ENCODE measurements at places on chromosomes 16 and 17.
A peak's percentile ranks its signal among the peaks of the same experiment; 100 is the strongest.

GRCh38 chr17:43598357-43599045 is 52.4 kb upstream of the ETV4 start:
- no peak for DNase-seq

DNA sequence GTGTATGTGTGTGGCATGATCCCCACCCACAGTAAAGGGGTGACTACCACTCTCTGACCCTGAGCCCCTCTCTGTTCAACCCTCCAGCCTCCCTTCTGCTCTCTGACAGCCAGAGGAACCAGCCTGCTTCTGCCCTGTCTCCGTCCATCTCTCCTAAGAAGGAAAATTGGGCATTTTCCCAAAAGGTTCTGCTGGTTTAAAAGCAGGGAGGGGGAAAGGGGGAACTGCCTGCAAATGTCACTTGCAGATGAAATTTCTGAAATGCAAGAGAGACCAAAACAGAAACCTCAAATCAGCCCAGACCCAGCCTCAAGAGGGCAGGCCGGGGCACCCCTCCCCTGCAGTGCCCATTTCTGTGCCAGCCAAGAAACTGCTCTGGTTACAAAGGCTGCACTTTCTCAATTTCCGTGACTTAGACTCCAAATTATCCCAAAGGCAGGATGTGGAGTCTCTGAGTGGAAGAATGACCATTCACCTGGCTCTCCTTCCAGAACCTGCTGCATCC is 197.9 kb downstream of the RBFOX3 start:
- no peak for DNase-seq

DNA sequence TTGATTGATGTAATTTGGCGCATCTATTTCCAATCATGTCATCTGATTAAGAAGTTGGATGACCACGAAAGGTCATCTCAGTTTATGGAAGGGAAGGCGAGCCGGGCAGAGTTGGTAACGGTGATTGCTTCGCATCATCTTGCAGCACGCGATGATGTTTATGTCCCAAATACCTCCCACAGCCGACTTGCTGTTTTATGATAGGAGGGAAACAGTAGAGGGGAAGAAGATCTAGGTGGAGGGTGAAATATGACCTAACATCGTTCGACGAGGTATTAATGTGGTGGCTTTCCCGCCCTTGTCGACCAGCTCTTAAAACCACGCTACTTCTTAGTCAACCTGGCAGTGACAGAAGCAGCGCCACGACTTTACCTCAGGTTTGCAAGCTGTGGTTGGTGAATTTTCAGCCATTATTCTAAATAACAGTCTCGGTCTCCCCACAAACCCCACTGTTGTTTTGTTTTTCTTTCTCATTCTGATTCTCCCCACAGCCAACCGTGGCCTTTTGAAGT is 805 bp upstream of the TANC2 start:
- peak; percentile 13 for DNase-seq

GRCh38 chr16:90053902-90054500 is 23.1 kb downstream of the PRDM7 start:
- DNase-seq, result peak; percentile 47

- DNase-seq, result no peak
Measured at GRCh38 chr17:49466436-49466835, 28.7 kb upstream of the NGFR start.

DNA sequence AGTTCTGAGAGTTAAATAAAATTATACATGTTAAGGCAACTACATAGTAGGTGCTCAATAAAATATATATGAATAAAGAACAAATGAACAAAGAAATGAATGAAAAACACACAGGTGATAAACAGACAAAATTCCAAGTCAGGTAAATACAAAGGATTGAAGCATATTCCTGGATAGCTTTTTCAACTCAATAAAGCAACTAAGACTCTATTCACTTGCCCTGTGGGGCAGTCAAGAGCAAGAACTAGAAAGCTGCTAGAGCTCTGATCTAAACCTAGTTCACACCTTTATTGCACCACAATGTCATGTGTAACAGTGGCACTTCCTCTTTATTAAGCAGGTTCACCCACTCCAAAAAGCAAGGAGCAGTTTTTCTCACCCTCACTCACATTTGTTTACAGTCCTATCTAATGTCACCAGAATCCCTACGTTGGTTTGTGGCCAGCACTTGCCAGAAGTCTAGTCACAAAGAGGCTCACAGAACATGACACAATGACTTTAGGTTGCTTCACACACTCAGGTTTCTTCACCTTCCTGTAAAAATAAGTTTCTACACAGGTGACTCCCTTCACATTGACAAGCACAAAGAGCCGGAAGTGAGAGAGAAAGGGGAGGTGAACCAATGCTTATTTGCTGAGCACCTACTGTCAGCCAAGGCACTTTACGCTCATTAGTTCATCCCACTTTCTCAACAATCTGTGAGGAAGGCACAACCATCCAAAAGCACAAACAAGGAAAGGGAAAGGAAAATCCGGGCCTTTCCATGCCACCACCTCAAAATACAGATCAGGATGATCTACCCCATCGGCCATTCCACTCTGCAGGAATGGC is 70.8 kb downstream of the XPO6 start:
- DNase-seq, result peak; percentile 71

DNA sequence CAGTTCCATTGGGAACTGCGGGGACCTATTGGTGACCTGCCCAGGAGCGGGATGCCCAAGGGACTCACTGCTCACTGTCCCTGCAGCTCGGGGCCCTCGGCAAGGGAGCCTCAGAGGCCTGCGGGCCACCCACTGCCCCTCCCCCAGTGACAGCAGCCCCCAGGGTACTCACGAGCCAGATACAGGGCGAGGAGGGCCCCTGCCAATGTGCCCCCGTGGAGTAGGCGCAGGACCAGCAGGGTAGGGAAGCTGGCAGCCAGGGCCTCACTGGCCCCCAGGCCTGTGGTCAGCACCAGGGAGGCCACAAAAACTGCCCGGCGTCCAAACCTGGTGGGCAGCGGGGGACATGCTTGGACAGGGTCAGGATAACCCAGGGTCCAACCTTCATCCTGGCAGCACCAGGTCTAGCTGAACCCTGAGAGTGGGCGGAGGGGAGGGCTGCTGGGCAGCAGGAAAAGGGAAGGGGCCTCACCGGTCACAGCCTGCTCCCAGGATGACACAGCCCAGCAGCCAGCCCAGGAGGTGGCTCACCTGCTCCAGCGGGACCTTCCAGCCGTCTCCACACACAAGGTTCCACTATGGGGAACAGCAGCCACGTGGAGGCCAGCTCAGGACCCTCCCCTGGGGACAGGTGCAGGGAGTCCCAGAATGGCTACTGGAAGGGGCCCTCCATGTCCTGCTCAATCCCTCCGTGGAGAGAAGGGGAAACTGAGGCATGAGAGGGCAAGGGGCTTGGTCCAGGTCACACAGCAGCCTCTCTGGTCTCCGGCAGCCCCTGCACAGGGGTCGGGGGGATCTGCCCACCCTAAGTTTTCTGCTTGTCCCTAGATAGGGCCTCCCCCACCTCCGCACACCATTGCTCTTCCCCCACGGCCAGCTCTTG is 855 bp downstream of the SLC22A31 start:
- no peak for DNase-seq

GRCh38 chr16:31112711-31113110 is 4.5 kb downstream of the BCKDK start:
- DNase-seq, result no peak

DNA sequence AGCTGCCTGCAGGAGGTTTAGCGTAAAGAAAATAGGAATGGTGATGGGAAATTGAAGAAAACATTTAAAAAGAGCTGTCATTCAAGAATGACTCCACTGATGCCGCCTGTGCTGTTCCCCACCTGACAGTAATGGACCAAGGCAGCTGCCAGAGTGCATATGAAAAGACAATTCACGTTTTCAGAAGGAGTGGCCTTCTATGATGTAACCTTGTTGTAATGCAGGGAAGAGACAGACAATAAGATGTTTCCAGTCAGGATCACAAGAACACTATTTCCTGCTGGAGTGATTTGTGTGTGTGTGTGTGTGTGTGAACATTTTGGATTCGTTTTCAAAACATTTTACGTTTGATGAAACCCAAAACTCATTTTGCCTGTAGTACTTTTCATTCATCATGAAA is 203.7 kb downstream of the LGALS9B start:
- DNase-seq, result no peak

GRCh38 chr16:3988824-3989223 is 108.3 kb upstream of the CREBBP start:
- no peak for DNase-seq

DNA sequence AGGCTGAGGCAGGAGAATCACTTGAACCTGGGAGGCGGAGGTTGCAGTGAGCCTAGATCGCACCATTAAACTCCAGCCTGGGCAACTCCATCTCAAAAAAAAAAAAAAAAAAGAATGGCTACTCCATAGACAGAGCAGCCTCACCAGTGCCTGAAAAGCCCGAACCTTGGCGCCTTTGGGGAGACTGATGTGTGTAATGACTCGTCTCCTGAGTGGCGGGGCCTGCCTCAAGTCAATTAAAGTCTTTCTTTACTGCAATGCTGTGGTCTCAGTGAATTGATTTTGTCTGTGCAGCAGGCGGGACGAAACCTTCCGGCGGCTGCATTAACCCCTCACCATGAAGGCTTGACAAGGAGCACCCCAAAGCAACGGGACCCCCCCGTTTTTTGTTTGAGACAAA is 3.5 kb upstream of the UQCC4 start:
- no peak for DNase-seq

DNA sequence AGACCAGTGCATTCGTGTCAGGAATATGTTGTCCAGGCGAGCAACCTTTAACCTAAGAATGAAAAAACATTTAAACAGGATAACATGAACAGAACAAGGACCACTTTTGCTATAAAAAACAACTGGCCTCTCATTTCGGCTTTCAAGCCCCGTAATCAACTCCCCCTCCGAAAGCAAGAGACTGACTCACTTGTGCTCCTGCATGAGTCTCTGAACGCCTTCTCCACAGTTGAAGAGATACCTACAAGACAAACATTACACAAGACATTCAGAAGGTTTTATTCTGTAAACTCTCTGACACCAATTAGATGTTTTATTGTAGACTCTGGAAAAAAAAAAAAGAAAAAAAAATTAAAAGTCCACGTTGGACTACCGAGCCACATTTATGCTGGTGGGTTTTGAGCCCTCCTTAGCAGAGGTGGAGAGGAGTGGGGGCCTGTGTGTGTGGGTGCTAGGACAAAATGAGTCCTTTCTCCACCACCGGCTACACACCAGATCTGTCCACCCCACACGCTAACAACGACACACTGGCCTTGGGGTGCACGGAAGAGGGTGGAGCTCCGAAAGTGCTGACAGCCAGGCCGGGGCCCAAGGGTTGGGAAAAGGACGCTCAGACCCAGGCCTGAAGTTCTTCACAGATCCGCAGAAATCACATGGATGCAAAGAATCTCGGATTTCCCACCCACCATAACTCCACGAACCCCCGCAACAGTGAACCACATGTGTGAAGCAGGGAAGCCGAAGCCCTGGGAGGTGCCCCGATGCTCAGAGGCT is 759 bp downstream of the ELAC2 start:
- DNase-seq, result peak; percentile 37

DNA sequence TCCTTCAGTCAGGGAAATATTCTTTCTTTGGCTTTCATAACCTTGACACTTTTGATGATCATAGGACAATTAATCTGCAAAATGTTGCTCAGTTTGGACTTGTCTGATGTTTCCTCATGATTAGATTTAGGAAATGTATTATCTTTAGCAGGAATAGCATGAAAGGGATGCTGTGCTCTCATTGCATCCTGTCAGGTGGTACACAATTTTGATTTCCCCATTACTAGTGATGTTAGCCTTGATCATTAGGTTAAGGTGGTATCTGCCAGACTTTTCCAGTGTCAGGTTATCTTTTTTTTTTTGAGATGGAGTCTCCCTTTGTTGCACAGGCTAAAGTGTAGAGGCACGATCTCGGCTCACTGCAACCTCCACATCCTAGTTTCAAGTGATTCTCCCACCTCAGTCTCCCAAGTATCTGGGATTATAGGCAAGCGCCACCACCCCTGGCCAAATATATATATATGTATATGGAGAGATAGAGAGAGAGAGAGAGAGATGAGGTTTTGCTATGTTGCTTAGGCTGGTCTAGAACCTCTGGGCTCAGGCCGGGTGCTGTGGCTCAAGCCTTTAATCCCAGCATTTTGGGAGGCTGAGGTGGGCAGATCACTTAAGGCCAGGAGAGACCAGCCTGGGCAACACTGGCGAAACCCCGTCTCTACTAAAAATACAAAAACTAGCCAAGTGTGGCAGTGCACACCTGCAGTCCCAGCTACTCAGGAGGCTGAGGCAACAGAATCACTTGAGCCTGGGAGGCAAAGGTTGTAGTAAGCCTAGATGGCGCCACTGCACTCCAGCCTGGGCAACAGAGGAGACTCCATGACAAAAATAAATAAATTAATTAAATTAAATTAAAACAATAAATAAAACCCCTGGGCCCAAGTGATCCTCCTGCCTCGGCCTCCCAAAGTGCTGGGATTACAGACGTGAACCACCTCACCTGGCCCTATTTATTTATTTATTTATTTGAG is 15.8 kb upstream of the CAVIN1 start:
- peak; percentile 47 for DNase-seq

- DNase-seq, result no peak
Measured at GRCh38 chr16:87176735-87177134, 140.5 kb downstream of the C16orf95 start.

GRCh38 chr16:71358464-71358998 is at the start of gene CALB2:
CALB2 (plus strand) TSS chr16:71358723; CDS start chr16:71358793, 70 bp downstream.
- DNase-seq, result peak; percentile 66

- DNase-seq, result no peak
Measured at GRCh38 chr17:15197229-15197628, 67.9 kb downstream of the PMP22 start.

DNA sequence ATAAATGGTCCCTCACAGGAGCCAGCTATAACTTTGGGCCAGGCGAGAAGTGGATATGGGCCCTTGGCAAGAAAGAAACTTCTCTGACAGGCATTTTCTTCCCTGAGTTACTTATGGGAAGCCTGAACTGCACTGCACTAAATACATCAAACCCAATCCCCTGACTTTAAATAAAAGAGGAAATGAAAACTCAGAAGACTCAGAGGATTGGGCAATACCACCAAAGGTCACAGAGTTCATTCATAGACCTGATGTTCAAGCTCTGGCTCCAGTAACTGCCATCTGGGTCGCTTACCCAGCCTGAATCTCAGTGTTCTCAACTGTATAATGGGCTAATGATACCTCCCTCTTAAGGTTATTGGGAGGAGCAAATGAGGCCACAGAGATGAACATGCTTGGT is 815 bp downstream of the KRT35 start:
- DNase-seq, result peak; percentile 38

DNA sequence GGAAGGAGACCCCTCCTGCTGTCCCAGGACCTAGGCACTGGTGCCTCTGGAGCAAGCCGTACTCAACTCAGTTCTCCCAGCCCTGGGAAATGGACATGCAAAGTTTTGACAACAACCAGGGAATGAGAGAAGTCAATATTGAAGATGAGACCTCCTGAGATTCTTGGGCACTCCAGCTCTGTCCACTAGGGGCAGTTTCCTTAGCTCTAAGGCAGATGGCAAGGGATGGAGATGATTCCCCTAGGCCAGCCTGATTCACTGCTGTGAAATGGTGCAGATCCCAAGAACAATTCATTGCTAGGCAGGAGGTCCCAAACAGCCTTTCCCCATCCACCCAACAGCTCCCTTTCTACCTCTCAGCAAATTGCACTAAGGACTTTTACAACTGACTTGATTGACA is 20.5 kb upstream of the SDR42E2 start:
- DNase-seq, result peak; percentile 39

GRCh38 chr17:14067347-14067746 is 2.0 kb upstream of the COX10 start:
- DNase-seq, result no peak

GRCh38 chr17:46024590-46024989 is 25.5 kb downstream of the STH start:
- no peak for DNase-seq

GRCh38 chr17:39665642-39666224 is 584 bp downstream of the TCAP start:
- DNase-seq, result peak; percentile 51

GRCh38 chr17:60652454-60653247 is 25.0 kb upstream of the BCAS3 start:
- no peak for DNase-seq

- no peak for DNase-seq
Measured at GRCh38 chr17:1298606-1299005, 19.1 kb downstream of the TRARG1 start.
